Activated CD4-positive, alpha-beta T cell treated with anti-CD3 and anti-CD28 coated beads for 24 hours (primary cell): ENCODE measurements at places on chromosomes 5 and 9.

DNA sequence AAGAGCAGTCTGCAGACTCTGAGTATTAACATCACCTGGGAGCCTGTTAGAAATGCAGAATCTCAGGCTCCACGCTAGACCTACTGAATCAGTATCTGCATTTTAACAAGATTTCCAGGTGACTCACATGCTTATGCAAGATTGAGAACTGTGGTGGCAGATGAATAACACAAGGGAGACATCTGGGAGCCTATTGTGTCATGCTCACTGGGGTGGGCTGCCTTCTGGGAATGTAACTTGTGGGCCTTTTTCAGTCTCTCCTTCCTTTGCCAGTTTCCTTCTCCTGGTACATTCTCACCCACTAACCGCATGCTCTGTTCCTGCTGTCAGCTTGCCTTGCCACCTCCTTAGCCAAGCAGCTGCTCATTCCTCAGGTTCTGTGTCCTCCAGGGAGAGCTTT, 176.6 kb upstream of the C9orf72 start:
- no peak for DNase-seq

GRCh38 chr5:137563301-137563645, 64.1 kb upstream of the SPOCK1 start:
- DNase-seq = no peak

DNA sequence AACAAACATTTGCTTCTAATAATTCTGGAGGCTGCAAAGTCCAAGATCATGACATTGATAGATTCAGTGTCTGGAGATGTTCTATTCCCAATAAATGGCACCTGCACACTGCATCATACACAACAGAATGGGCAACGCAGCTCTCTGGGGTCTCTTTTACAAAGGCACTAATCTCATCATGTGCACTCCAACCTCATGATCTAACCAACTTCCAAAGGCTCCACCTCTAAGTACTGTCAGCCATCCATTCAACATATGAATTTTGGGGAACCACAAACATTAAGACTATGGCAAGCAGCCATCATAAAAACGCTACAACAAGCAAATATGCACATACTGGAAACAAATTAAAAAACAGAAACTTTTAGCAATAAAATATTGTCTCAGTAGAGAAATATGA, 121.1 kb downstream of the CYLC2 start:
- no peak for DNase-seq

GRCh38 chr5:123036391-123037103, at the start of gene PPIC:
PPIC (minus strand) TSS chr5:123036725; CDS start chr5:123036625, 100 bp downstream.
- no peak for DNase-seq

DNA sequence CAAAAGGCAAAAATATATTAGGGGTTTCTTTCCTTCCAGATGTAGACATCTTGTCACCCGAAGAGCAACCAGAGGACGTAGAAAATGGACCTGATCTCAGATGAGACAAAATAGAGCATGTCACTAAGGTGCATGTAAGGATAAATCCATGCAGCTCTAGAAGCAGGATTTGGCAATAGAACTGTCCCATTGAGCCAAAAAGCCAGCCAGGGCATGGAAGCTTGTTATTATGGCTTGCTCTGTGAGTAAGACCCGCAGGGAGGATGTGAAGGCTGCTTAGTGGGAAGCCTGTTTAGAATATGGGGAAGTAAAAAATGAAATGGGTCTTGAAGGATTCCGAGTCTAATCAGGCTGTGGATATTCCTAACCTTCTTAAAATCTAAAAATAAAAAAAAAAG, 165.6 kb upstream of the MPDZ start:
- DNase-seq = no peak

GRCh38 chr5:90854169-90854568, 295.6 kb downstream of the ADGRV1 start:
- no peak for DNase-seq
